CD4-positive, alpha-beta T cell treated with Interleukin-6 at 100 ng/mL for 8 hours (primary cell): ENCODE measurements at places on chromosomes 4 and X.

- no peak for DNase-seq
Observed at GRCh38 chr4:14783011-14783877, 219.0 kb upstream of the CPEB2 start.

GRCh38 chr4:147182041-147182440 is 236.4 kb upstream of the TTC29 start:
- DNase-seq = no peak

DNA sequence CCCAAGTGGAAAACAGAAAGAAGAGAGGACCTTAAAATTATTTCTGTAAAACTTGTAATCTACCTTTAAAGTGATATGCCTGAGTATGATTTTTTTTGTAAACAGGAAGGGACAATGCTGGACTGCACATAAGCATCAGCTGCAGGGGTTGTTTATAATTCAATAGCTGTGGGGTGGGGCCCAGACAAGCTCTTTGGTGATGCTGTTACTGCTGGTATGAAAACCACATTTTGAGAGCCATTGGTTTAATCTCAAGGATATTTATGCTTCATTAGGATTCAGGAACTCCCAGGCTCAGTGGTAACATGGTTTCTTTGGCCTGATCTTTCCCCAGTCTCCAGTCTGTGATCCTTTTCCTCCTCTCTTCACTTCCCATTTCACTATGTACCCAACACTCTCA is 34.3 kb upstream of the GRPR start:
- DNase-seq = no peak

- no peak for DNase-seq
Observed at GRCh38 chrX:148576396-148576795, 76.0 kb downstream of the AFF2 start.

DNA sequence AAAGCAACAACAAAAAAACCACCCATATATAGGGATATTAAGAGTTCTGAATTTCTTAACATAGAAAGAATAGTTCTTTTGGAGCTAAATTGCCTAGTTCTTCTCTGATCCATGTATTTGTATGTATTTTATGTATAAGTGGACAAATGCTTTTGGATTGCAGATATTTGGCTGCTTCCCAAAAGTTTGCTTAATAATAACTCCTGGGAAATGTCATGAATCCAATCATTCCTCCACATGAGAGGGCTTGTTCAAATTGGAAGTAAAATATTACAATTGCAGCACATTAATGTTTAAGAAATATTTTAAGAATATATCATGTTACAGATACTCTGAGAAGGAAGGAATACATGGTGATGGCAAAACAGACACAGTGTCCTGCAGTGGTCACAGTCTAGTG is 71.5 kb upstream of the PAGE3 start:
- no peak for DNase-seq

GRCh38 chrX:72539822-72540221 is 32.8 kb downstream of the HDAC8 start:
- no peak for DNase-seq

DNA sequence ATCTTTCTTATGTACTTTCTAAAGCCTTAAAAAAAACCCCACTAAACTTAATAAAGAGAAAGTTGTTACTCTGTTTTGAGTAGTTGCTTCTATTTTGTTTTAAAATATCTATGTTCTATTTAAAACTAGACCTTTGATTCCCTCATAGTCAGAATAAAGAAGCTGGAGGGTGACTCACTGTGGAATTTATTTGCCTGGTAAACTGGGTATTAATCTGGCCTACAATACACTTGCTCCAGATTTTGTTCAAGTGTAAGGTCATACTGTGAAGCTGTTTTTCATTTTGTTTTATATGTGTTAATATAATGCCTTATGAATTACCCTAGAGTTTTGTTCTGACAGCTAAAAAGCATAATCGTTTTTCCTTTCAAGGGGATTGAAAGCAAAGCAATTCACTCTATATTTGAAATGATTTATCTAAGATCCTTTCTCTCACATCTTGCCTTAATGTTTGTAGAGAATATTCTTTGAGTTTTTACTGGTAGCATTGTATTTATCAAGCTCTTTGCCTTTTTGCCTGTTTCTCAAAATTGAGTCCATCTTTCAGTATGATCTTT is 277.4 kb upstream of the PITX2 start:
- no peak for DNase-seq

DNA sequence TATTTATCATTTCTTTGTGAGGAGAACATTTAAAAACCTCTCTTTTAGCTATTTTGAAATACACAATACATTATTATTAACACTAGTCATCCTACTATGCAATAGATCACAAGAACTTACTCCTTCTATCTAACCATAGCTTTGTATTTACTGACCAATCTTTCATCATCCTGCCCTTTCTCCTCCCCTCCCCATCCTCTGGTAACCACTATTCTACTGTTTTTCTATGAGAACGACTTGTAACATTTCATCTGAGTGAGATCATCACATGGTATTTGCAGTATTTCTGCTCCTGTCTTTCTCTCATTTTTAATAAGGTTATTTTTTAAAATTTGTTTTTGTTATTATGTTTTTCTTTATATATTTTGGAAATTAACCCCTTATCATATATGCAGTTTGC is 331.8 kb downstream of the TEX13C start:
- DNase-seq = no peak

DNA sequence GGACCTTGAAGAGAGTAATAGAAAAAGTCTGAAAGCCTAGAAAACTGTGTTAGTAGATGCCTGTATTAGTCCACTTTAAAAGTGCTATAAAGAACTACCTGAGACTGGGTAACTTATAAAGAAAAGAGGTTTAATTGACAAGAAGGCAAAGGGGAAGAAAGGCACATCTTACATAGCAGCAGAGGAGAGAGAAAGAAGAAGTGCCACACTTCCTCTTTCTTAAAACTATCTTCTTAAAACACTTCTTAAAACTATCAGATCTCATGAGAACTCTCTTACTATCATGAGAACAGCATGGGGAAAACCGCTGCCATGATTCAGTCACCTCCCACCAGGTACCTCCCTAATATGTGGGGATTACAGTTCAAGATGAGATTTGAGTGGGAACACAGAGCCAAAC is 18.8 kb upstream of the COL25A1 start:
- no peak for DNase-seq

GRCh38 chr4:53068755-53069330 is 206.7 kb downstream of the RASL11B start:
- DNase-seq = no peak

GRCh38 chr4:76615999-76616398 is 181.0 kb downstream of the SHROOM3 start:
- no peak for DNase-seq

DNA sequence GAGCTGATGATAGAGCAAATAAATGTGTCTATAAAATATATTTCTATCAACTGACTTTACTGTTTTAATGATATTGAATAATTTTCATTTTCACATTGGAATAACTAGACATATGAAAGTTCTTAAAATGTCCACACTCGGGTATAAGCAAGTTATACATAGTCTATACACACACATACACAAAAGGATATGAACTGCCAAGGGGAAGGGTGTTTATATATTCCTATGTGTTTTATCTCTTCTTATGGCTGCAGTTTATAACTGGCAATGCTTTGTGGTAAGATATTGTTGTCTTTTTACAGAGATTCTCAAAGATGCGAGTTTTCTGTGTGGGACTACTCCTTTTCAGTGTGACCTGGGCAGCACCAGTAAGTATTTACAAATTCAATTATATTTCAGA is 1.6 kb downstream of the MEPE start:
- no peak for DNase-seq

DNA sequence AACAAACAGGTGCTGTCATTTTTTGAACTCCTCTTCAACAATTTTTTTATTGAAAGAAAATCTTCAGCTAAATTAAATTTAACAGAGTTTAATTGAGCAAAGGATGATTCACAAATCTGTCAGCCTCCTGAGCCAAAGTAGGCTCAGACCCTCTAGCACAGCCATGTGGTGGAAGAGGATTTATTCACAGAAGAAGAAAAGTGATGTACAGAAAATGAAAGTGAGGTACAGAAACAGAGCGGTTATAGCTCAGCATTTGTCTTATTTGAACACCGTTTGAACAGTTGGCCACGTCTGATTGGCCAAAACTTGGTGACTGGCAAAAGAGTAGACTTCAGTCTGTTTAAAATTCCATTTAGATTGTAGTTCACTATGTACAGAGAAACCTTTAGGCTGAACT is 217.3 kb downstream of the SPANXN1 start:
- no peak for DNase-seq

GRCh38 chrX:12229986-12230385 is 91.7 kb downstream of the FRMPD4 start:
- no peak for DNase-seq

GRCh38 chr4:173525118-173526011 is 4.7 kb downstream of the HAND2 start:
- DNase-seq = no peak

DNA sequence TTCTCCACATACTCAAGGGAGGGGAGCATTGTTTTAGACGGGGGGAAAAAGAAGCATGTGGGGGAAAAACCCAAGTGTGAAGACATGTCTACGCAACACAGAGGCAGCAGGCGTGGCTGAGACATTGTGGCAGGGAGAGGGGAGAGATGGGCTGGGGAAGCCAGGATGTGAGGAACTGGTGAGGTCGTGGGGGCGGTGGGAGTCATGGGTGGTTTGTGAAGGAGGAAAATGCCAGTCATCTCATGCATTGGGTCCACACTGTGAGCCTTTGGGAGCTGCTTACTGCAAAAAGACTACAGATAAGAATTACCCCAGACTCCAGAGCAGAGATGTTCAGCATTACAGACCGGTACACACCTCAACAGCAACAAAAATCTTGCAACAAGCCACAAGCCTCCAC is 2.1 kb downstream of the JAKMIP1 start:
- DNase-seq = no peak
